DMS53 (cell line): ENCODE measurements at places on chromosomes 1 and 21.
A peak's percentile ranks its signal among the peaks of the same experiment; 100 is the strongest.

- DNase-seq = no peak
These were observed 7.4 kb downstream of the CFAP74 start for GRCh38 chr1:1996207-1996651.

DNA sequence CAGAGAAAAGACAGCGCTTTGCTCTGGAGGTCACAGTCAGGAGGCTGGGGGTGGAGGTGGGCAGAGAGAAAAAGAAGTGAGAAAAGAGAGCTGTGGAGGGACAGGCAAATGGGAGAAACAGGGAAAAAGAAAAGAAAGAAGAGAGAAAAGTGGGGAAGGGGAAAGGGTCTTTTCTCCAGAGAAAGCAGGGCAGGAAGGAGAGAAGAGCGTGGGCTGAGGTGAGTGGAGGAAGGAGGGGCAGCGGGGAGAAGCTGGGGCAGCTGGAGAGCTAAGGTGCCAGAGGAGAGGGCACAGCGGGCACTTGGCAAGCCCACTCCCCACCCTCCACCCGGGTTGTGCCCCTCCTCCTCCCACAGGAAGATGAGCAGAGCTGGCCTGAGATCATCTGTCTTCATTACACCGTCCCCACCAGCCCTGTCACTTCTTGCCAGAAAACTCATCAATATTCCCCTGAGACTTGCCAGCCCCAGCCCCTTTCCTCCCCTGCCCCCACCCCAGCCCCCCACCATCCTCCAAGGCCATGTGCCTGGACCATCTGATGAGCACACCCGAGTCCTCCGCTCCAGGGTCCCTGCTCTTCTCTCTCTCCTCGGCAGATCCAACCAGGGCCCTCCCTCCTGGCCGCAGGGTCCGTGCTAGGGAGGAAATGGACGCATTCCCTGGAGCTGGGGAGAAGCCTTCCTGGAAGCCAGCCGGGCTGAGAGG lies 17.0 kb upstream of the BLACAT1 start:
- no peak for DNase-seq

GRCh38 chr1:178587096-178587495 lies 74.2 kb downstream of the TEX35 start:
- DNase-seq = no peak

DNA sequence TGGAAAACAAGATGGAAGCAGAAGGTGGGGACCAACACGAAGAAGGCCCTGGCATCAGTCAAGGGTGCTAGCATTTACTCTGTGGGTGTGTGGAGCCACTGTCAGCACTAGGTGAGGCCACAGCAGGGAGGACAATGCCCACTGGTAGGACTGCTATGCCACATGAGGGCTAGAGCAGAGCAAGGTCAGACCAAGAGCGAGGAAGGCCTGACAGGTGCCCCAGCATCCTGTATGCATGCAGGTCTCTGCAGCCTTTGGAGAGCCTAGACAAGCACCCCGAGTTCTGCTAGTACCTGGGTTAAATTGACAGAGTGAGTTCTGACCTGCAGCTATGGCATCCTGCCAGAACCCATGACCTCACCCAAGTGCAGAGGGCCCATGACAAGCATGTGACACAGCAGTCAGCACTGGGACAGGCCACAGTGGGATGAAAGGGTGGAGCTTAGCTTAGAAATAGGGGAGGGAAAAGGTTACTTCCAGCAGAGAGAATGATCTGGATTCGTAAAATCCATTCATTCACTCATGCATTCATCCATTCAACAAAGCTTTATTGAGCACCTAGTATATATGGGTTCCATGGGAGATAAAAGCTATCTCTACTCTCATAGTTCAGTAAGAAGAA lies 9.0 kb upstream of the CSF1 start:
- peak; percentile 74 for DNase-seq

DNA sequence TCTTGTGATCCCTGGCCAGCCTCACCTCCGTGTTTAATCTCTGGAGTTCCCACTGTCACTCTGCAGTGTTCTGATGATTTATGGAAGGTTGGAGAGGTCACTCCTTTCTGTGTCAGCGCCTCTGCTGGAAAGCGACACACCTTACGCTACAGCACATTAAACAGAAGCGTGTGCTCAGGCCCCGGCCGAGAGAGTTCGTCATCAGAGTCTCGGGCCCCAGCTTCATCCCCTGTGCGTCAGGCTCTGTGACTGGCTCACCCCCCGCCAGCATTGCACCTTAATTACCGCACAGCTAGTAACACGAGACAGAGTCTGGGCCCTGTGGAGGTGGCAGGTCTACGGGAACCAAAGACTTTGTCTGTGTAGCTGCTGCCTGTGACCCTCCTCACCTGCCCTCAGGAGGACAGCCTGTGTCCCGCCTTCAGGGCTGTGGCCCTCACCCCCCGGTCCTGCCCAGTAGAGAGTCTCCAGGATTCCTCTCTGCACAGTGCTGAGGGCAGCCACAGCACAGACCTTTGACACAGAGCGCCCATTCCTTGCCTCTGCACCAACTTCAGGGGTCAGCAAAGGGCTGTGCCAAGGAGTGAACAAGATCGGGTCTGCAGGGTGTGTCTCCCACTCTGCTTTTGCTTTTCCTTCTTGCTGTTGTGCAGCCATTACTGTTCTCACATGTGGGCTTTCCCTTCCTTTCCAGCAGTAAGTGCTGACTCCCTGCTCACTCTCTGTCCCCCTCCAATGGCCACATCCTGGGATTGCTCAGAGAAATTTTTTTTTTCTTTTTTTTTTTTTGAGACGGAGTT lies 157.6 kb downstream of the PGBD5 start:
- peak; percentile 94 for DNase-seq
